Naive B cell (primary cell): ENCODE measurements at places on chromosomes 2 and 18. TPM values are rescaled to one million over a fixed set of nuclear protein-coding genes. Genes with fewer than 3 reads are reported as not detected.

The TUBA4B gene
- polyA plus RNA-seq, result not detected

The CENPA gene
- not detected for polyA plus RNA-seq

The DAW1 gene
- not detected for polyA plus RNA-seq

The FAM161A gene
- 1.9 TPM for polyA plus RNA-seq

The LRRC30 gene
- not detected for polyA plus RNA-seq

The HEATR5B gene
- 24.2 TPM for polyA plus RNA-seq

The ATIC gene
- 160 TPM for polyA plus RNA-seq

The MRPL33 gene
- polyA plus RNA-seq, result 175 TPM

The SCLY gene
- polyA plus RNA-seq, result 15.8 TPM

The UGT1A1 gene
- not detected for polyA plus RNA-seq

The C1GALT1C1L gene
- not detected for polyA plus RNA-seq

The SCYGR6 gene
- not detected for polyA plus RNA-seq

The IGFBP5 gene
- not detected for polyA plus RNA-seq

The PHOSPHO2 gene
- polyA plus RNA-seq, result 8.5 TPM

The CNGA3 gene
- not detected for polyA plus RNA-seq

The TRIB2 gene
- 72.5 TPM for polyA plus RNA-seq

The DUSP2 gene
- polyA plus RNA-seq, result 205 TPM

The FAP gene
- polyA plus RNA-seq, result not detected

The POTEJ gene
- not detected for polyA plus RNA-seq

The HOXD13 gene
- not detected for polyA plus RNA-seq

The SP140 gene
- 80.0 TPM for polyA plus RNA-seq

The GALNT3 gene
- 5.1 TPM for polyA plus RNA-seq

The CRACDL gene
- polyA plus RNA-seq, result not detected

The MBP gene
- polyA plus RNA-seq, result 69.2 TPM

The PRSS56 gene
- polyA plus RNA-seq, result not detected
